ENCODE measurements at places on chromosomes 2 and 18. TPM values are rescaled to one million over a fixed set of nuclear protein-coding genes. Genes with fewer than 3 reads are reported as not detected.

DNA sequence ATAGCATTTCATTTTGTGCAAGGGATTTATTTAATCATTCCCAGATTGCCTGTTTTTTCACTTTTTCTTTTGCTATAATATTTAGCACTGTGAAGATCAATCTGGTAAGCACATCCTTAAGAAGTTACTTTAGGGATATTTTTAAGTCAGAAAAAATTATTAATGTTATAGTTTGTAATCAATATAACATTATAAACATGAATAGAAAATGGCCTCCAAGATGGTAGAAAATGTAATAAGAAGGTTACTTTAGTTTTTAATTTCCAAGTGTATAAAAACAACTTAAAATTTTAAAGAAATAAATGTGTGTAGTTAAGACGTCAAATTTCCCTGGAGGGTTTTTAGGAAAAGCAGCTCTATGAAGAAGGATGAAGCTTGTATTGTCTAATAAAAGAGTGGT is 81.9 kb upstream of the SERPINE2 start:
- H3K4me1 ChIP-seq, result peaks cover 5% of the 10 kb centered on the region
- no peak for DNase-seq
- H3K36me3 ChIP-seq, result no peaks in the 10 kb centered on the region
- no peaks in the 10 kb centered on the region for H3K27me3 ChIP-seq

Gene VAMP5
- total RNA-seq, result not detected

- H3K36me3 ChIP-seq, result peaks cover 8% of the 10 kb centered on the region
- DNase-seq, result no peak
Observed at GRCh38 chr18:77123320-77124231, 9.0 kb downstream of the MBP start.

Gene SLC9A4
- 0.04 TPM for total RNA-seq

GRCh38 chr2:10873790-10874437 is 37.8 kb upstream of the KCNF1 start:
- peak; percentile 48 for DNase-seq
- H3K27ac ChIP-seq, result no peak overlapping the region

GRCh38 chr2:169714699-169715098 is 18.9 kb upstream of the KLHL23 start:
- peak overlapping the region; percentile 50 for H3K4me3 ChIP-seq
- peaks cover 26% of the 10 kb centered on the region for H3K4me1 ChIP-seq

Gene RIT2
- not detected for total RNA-seq

DNA sequence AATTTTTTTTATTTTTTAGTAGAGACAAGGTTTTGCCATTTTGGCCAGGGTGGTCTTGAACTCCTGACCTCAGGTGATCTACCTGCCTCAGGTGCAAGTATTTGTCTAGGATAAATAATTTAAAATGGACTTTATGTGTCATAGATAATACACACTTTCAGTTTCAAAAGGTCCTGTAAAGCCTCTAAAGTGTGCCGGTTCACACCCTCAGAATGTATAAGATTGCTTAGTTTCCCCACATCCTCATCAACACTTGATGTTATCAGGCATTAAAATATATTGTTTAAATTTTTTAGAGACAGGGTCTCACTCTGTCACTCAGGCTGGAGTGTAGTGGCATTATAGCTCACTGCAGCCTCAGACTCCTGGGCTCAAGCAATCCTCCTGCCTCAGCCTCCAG is 170.5 kb downstream of the ANKRD44 start:
- peaks cover 21% of the 10 kb centered on the region for H3K4me1 ChIP-seq
- no peak overlapping the region for H3K4me3 ChIP-seq
- no peak overlapping the region for H3K27ac ChIP-seq
- H3K36me3 ChIP-seq, result no peaks in the 10 kb centered on the region
- H3K27me3 ChIP-seq, result no peaks in the 10 kb centered on the region

Gene TACR1
- total RNA-seq, result not detected

- H3K27me3 ChIP-seq, result no peaks in the 10 kb centered on the region
- peak overlapping the region; percentile 56 for H3K4me3 ChIP-seq
- no peak overlapping the region for H3K27ac ChIP-seq
- peaks cover 34% of the 10 kb centered on the region for H3K4me1 ChIP-seq
- no peak for DNase-seq
Observed at GRCh38 chr18:74500372-74500771, 4.2 kb downstream of the CNDP2 start.

- peaks cover 7% of the 10 kb centered on the region for H3K4me1 ChIP-seq
- no peak overlapping the region for H3K27ac ChIP-seq
Observed at GRCh38 chr2:105464325-105464724, 65.5 kb upstream of the FHL2 start.

DNA sequence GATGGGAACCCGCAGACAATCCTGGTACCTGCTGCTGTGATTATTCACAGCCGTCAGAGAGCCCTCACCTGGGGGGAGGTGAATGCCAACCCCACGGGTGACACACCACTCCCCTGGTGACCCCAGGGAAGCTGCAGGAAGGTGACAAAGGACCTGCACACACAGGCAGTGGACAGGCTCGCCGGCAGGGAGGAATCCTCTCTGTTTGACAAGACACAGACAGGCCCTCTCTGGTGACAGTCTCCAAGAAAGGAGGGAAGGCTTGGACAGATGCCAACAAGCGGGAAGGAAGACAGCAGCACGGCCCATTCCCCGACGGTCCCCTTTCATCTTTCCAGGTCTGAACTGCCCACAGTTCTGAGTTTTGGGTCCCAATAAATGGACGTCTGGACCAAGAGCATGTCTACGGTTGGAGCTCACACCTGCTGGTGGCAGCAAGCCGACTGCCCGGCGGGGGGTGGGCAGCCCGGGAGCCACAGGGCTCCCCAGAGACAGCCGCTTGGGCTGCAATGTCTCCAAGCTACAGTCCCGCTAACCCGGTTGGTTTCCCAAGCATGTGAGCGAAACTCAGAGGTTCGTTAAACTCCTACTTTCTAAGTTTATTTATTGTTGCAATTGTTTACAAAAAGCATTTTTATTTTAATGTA is 31.8 kb downstream of the HDAC4 start:
- H3K4me3 ChIP-seq, result no peak overlapping the region
- H3K27ac ChIP-seq, result no peak overlapping the region
- H3K36me3 ChIP-seq, result no peaks in the 10 kb centered on the region
- no peak for DNase-seq
- no peaks in the 10 kb centered on the region for H3K4me1 ChIP-seq

GRCh38 chr2:236743039-236743920 is 173.7 kb downstream of the ACKR3 start:
- H3K36me3 ChIP-seq, result no peaks in the 10 kb centered on the region

Gene IL1F10
- total RNA-seq, result not detected

GRCh38 chr18:30632071-30632698 is 410.4 kb downstream of the DSC3 start:
- no peak overlapping the region for H3K27ac ChIP-seq
- H3K27me3 ChIP-seq, result no peaks in the 10 kb centered on the region
- no peaks in the 10 kb centered on the region for H3K4me1 ChIP-seq
- no peak for DNase-seq

DNA sequence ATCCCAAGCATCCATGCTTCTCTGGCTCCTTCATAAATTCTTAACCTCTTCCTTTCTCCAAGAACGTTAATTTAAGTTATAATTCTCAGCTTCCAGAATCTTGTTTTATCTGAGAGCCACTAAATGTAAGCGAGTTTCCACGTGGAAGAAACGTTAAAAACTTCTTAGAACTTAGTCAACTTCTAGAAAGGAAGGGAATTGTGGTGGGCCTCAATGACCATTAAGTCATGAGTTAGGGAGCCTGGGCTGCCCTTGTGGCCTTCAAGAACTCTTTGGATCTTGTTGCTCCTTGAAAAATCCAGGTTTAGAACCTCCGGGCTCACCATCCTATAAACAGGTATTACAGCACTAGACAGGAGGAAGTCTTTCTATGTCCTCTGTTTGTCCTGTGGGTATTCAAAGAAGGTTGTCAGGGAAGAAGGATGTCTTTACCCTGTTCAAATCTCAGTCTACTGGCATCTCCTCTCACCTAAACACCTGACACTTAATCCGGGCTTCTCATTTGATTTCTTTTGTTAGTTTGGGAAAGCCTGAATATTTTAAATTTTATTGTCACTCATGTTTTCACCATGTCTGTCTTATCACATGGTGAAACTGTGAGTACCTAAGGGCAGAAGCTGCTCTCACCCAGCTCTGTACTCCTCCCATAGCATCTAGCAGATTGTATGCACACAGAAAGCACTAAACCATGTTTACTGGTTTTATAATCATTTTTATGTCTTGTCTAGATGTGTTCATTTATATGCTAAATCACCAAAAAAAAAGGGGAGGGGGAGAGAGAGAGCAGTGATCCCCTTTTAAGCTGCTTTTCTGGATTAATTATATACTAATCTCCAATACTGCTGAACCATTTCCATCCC is 6.3 kb downstream of the RND3 start:
- peak; percentile 41 for DNase-seq
- H3K4me1 ChIP-seq, result peaks cover 83% of the 10 kb centered on the region
- no peaks in the 10 kb centered on the region for H3K27me3 ChIP-seq
- peak overlapping the region; percentile 90 for H3K4me3 ChIP-seq
- peaks cover 70% of the 10 kb centered on the region for H3K36me3 ChIP-seq

DNA sequence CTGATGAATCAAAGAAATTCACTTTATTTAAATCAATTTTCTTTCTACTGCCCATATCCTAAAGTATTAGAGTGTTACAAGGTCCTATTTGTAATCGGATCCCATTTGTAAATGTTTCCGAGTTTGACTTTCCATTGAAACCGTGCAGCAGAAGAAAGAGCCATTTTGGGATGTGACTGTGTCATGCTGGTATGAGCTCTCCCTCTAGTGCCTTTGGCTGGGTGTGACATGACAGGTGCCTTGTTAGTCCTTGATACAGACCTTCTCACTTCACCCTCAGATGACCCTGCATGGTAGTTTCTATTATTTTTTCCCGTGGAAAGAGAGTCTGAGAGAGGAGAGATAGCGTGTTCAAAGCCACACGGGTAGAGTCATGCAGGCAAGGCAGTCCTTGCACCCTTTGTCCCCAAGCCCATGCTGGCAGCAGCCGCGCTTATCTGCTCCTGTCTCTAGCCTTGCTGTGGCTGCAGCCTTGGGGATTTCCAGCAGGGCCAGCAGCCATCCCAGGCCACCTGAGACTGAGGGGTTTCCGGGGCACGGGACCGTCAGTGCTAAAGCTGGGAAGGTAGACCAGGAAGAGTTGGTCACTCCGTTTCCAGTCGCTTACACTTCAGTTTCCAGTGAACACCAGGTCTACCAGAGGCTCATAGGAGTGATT is 21.4 kb downstream of the CHMP1B start:
- peaks cover 11% of the 10 kb centered on the region for H3K4me1 ChIP-seq
- peak; percentile 74 for DNase-seq
- H3K27me3 ChIP-seq, result no peaks in the 10 kb centered on the region
- no peaks in the 10 kb centered on the region for H3K36me3 ChIP-seq
- H3K4me3 ChIP-seq, result peak overlapping the region; percentile 33

DNA sequence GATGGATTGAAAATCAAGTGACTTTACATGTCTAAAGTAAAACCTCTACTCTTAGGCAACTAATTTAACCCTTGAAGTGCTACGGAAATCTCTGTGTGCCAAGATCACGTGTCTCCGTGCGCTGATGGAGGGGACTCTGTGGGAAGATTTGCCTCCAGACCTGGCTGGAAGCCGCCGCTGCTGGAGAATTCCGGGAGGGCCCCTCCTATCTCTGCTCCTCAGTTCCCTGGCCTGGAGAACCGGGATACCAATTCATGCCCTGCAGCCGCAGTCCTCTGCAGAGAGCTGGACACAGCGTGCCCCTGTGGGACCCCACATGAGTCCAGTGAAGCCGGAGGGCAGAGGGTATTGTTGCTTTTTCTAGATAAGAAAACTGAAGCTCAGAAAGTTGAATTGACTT is 126.9 kb upstream of the PXDN start:
- no peak for DNase-seq
- no peak overlapping the region for H3K27ac ChIP-seq
- no peaks in the 10 kb centered on the region for H3K4me1 ChIP-seq
- no peaks in the 10 kb centered on the region for H3K36me3 ChIP-seq
- peaks cover 97% of the 10 kb centered on the region for H3K27me3 ChIP-seq
- no peak overlapping the region for H3K4me3 ChIP-seq

Gene SAG
- not detected for total RNA-seq

GRCh38 chr2:141517852-141518421 is 612.9 kb downstream of the LRP1B start:
- no peaks in the 10 kb centered on the region for H3K27me3 ChIP-seq
- H3K4me3 ChIP-seq, result no peak overlapping the region
- DNase-seq, result peak; percentile 56
- no peaks in the 10 kb centered on the region for H3K36me3 ChIP-seq

GRCh38 chr2:4214444-4215205 is 511.2 kb downstream of the DCDC2C start:
- H3K27me3 ChIP-seq, result no peaks in the 10 kb centered on the region
- no peak for DNase-seq
- H3K4me3 ChIP-seq, result no peak overlapping the region
- H3K27ac ChIP-seq, result no peak overlapping the region
- H3K4me1 ChIP-seq, result no peaks in the 10 kb centered on the region

Gene GALNT14
- total RNA-seq, result 12.7 TPM

Gene HOXD11
- total RNA-seq, result not detected

DNA sequence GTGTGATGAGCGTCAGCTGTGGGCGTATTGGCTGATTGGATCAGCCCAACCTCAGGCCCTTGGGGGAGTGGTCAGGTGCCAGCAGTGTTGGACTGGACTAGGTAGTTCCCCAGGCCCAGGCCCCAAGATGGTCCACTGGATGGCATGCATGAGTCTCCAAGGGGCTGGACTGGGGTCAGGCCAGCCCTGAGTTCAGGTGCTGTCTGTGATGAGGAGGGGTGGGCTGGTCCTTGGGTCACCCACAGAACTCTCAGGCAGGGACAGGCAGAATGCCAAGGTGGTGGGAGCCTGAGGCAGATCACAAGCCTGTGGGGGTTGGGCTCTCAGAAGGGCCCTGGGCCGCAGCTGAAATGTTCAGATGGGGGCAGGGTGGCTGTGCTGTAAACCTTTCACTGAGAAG is 59.5 kb upstream of the THUMPD2 start:
- no peaks in the 10 kb centered on the region for H3K27me3 ChIP-seq
- DNase-seq, result no peak
- peaks cover 5% of the 10 kb centered on the region for H3K4me1 ChIP-seq
- H3K4me3 ChIP-seq, result no peak overlapping the region
- H3K36me3 ChIP-seq, result no peaks in the 10 kb centered on the region

- no peaks in the 10 kb centered on the region for H3K27me3 ChIP-seq
- peaks cover 18% of the 10 kb centered on the region for H3K4me1 ChIP-seq
- DNase-seq, result no peak
- no peaks in the 10 kb centered on the region for H3K36me3 ChIP-seq
- H3K27ac ChIP-seq, result no peak overlapping the region
Observed at GRCh38 chr18:25287106-25287505, 64.9 kb downstream of the ZNF521 start.

- peak overlapping the region; percentile 74 for H3K27ac ChIP-seq
- no peak overlapping the region for H3K4me3 ChIP-seq
Observed at GRCh38 chr2:109242654-109243331, 113.8 kb downstream of the SH3RF3 start.

DNA sequence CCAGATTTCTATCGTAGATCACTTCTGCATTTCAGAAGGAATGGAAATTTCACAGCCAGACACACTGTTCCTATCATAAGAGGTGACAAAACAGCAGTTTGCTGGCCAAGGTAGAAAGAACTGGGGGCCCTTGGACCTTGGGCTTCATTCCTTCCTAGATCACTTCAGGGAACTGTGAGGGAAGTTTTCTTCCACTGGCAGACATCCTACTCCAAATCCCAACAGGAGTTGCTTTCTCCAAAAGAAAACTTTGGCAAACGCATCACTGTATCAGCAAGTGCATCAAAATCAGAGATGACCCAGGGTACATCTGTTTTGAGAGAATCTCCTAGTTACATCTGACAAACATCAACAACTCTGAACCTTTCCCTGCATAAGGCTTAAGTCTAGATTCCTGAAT is 348.4 kb upstream of the KLHL29 start:
- no peak overlapping the region for H3K27ac ChIP-seq
- no peak overlapping the region for H3K4me3 ChIP-seq
- DNase-seq, result no peak
- no peaks in the 10 kb centered on the region for H3K27me3 ChIP-seq
- H3K4me1 ChIP-seq, result no peaks in the 10 kb centered on the region

Measured in PC-3 (cell line).